ENCODE measurements at places on chromosomes 7 and 10. TPM values are rescaled to one million over a fixed set of nuclear protein-coding genes. Genes with fewer than 3 reads are reported as not detected.

ZNF511 gene
- polyA plus RNA-seq, result 48.5 TPM

UPK3B gene
- polyA plus RNA-seq, result 159 TPM

ATRNL1 gene
- 3.7 TPM for polyA plus RNA-seq

DNA sequence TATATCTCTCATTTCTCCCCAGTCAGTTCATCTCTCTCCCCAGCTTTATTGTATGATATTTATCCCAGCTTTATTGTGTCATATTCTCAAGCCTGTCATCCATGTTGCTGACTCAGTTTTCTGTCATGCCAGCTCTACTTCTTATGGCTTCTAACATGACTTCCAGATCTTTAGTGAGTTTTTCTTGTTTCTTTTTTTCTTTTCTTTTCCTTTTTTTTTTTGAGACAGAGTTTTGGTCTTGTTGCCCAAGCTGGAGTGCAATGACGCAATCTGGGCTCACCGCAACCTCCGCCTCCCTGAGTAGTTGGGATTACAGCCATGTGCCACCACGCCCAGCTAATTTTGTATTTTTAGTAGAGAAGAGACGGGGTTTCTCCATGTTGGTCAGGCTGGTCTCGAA lies 28.7 kb upstream of the CALU start:
- DNase-seq, result no peak

DNA sequence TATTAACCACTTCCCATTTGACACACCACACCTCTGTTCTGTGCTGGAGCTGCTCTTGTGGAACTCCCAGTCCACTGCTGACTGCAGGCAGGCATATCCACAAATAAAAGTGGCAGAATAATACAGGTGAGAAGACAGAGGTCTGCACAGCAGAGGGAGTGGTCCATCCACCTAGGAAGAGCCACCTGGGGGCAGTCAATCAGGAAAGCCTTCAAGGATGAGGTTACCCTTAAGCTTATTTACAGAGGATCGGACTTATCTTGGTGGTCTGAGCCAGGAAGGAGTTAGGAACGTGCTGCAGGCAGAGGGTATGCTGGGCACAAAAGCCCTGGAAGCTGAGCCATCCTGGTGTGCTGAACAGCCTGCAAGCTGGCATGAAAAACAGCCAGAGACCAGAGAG lies 78.7 kb downstream of the FRMPD2 start:
- DNase-seq, result no peak

DNA sequence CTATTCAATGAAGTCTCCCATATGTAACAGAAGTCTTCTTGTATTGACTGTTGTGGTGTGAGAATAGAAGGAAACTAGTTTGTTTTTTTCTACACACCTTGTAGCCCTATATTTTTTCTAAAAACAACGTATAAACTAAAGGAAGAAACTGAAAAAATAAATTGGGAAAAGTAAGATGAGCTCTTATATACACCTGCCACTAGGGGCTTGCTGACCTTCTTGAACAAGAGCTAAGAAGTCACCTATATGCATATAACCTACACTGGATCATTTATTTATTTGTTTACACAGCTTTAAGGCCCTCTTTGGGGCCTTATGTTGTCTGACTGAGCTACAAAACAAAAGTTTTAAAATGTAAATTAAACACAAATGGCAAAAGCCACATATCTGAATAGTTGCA lies 383.0 kb downstream of the HPSE2 start:
- no peak for DNase-seq

GRCh38 chr7:50266635-50267386 lies 37.7 kb upstream of the IKZF1 start:
- no peak for DNase-seq

DNA sequence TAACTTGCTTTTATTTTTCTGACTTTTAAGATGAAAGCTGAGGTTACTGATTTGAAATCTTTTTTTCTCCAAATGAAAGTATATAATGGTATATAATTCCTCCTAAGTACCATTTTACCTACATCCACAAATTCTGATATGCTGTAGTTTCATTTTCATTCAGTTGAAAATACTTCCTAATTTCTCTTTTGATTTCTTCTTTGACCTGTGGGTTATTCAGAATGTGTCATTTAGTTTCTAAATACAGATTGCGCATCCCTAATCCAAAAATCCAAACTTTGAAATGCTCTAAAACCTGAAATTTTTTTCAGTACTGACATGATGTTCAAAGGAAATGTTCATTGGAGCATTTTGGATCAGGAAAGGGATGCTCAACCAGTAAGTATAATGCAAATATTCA lies 168.7 kb downstream of the CELF2 start:
- DNase-seq, result no peak

GRCh38 chr7:29140873-29141468 lies 5.4 kb downstream of the CPVL start:
- DNase-seq, result no peak

DNA sequence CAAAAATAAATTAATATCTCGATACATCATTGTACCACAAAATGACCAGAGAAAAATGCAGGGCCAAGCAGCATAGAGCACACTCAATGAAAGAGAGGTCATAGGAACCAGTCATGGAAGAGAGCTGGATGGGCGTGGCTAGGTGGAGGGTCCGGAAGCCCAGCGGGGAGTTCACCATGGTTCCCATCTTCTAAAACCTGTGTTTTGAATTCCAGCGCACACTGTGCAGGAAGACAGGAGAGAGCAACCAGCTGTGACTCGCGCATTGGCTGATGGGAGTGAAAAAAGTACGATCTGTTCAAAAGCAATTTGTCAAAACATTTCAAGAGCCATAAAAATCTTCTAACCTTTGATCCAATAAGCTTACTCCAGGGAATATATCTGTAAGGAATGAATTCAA lies 125.2 kb upstream of the NANOS1 start:
- no peak for DNase-seq

DNA sequence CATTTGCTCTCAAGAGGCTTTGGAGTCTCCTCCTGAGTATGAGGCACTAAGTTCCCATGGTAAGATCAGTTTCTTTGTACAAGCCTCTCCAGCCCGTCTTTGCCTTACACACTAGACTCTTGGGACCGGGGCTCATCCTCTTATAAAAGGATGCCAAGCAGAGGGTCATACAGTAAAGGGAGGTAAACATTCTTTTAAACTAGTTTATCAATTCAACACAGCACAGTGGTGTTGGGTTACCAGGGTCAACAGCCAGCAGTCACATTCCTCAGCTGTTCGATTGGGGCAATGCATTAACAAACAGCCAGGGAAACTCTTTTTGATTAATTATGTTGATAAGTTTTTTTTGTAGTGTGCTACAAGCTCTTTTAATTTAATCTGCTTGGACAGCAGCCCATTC lies 37.8 kb downstream of the HHEX start:
- no peak for DNase-seq

DNA sequence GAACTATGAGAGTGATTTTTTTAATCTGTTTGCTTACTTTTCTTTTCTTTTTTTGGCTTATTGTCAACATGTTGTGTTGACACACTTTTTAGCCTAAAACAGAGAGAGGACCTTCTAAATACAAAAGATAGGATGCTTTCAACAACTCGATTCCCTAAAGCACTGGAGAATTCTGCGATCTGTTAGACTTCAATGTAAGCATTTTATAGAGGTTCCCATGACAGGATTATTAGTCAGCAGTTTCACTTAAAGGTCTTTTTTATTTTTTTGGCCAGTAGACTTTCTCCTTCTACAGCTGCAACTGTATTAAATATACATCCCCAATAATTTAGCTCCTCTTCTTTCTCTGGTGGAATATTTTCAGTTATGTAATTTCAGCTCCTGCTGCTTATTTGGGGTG lies 12.7 kb upstream of the NRP1 start:
- no peak for DNase-seq

GRCh38 chr7:39560997-39561396 lies 5.2 kb upstream of the YAE1 start:
- no peak for DNase-seq

- DNase-seq, result no peak
Observed at GRCh38 chr7:103856929-103857328, 132.5 kb downstream of the RELN start.

- DNase-seq, result no peak
Observed at GRCh38 chr10:103845972-103846371, 9.4 kb downstream of the SH3PXD2A start.

DNA sequence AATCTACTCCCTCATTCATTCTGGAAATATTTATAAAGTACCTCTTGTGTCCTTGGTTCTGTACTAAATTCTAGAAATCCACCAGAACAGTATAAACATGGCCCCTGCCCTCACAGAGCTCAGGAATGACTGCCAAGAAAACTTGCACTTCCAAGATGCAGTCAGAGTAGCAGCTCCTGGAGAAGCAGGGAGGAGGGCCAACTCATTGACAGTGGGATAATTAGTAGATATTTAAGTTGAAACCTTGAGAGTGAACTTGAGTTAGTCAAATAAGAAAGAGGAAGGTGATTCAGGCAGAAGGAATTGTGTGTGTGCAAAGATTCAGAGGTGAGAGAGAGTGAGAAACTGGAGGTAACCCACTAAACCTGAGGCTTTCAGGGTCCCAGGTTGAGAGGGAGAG lies 182.2 kb upstream of the INHBA start:
- no peak for DNase-seq

- DNase-seq, result no peak
Observed at GRCh38 chr7:42868480-42868879, 43.4 kb downstream of the C7orf25 start.

DNA sequence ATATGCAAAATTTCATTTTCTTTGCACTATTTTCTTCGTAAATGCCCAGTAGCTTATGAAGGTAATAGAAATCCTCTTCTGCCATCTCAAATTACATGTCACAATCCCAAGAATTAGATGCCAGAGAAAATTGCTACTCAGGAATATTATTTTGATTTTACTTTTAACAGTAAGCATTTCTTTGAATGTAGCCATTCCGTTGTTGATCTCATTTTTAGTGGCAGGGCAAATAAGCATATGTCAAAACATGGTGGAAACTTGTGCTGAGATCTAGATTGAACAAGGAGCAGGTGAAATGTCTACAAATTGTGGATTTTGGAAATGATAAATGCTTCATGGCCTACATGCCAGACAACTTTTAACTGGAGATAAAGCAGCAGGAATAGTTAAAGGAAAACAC lies 291.8 kb downstream of the SDHAF3 start:
- no peak for DNase-seq

DNA sequence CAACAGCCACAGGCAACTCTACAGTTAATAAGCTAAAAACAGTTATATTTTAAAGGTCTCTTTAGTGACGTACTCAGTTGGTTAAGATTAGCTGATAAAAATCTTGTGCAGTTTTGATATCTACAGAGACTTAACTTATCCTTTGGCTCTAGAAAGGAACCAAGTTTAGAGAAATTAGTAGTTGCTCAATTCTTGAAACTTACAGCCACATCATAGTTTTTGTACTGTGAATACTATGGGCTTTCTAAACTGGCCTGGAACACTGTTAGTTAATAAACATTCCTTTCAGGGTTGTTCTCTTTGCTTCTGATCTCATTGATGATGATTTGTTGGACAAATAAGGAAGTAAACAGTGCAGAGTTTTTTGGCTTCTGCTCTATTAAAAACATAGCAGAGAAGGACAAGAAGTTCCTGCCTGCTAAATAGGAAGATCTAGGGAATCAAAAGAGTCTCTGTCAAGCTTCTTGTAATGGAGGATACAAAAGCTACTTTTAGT lies 73.1 kb downstream of the MKLN1 start:
- peak; percentile 4 for DNase-seq

DNA sequence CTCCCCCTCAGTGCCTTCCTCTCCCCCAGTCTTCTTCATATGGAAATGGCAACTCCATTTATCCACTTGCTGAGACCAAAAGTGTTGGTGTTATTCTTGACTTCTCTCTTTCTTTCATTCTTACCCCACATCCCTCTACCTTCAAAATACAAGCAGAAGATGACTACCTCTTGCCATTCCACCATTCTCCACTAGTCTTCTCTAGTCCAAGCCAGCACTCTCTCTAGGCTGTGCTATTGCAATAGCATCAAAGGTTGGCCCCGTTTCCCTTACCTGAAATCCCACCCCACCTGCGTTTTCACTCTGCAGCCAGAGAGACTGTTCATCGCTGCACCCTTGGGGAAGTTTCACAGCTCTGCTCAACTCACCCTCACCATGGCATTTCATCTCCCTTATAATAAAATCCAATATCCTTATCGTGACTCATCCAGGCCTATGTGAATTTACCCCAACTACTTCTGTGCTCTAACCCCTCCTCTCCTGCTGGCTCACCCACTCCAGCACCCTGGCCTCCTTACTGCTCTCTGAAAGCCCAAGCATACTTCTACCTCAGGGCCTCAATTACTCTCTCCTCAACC lies 109.1 kb downstream of the LSM5 start:
- DNase-seq, result no peak

DNA sequence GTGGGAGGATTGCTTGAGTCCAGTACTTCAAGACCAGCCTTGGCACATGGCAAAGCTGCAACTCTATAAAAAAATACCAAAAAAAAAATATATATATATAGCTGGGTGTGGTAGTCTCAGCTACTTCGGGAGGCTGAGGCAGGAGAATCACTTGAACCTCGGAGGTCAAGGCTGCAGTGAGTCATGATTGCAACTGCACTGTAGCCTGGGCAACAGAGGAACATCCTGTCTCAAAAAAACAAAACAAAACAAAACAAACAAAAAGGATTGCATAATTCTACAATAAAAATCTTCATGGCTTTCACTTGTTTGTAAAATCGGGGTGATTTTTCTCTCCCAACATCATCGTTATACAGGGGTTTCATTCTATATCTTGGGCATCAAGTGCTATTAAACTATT lies 35.1 kb downstream of the GUSB start:
- DNase-seq, result no peak

- DNase-seq, result no peak
Observed at GRCh38 chr7:27734583-27734982, 5.4 kb upstream of the TAX1BP1 start.

- DNase-seq, result peak; percentile 20
Observed at GRCh38 chr7:130560972-130561371, 69.1 kb downstream of the MEST start.

DNA sequence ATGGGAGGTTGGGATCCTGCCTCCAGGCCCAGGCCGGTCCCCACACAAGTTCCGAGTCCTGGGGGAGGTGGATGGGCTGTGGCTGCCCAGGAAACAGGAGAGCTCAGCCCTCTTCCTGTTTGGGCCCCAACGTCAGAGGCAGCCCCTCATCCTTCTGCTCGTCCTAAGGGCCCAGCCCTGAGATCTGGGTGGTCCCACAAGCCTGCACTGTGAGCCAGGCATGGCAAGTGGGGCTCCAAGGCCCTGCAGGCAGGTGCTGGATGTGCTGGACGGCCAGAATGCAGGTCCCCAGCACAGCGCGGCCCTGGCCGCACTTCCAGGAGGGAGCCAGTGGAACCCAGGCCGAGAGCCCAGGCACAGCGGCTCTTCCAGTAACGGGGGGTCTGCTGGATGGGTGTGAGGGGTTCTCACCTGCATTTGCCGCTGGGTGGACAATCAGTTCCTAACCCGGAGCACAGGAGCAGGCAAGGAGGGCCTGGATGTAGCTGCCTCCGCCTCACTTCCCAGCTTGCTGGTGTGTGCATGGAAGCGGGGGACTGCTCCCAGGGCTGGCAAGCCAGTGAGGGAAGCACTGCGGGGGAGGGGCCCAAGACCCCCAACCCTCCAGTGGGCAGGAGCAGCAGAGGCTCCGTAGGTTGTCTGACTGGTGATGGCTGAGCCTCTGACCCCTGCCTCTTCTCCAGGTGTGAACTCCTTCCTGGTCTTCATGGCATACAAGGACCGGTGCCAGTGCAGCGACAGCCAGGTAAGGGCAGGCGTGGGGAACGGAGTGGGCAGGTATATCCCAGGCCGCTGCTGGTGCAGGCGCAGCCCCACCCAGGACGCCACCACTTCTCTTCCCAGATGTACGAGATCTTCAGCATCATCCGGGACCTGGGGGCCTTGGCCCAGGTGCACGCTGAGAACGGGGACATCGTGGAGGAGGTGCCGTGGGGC lies 9.7 kb downstream of the DPYSL4 start:
- no peak for DNase-seq

GRCh38 chr7:3598854-3599253 lies 297.8 kb downstream of the SDK1 start:
- no peak for DNase-seq

GRCh38 chr7:55517936-55518689 lies 54.2 kb downstream of the VOPP1 start:
- no peak for DNase-seq
